ENCODE measurements at places on chromosomes 1 and 21.
A peak's percentile ranks its signal among the peaks of the same experiment; 100 is the strongest.

- no peak for DNase-seq
Measured at GRCh38 chr1:12204140-12204539, 25.7 kb upstream of the VPS13D start.

- DNase-seq: no peak
Measured at GRCh38 chr1:175317779-175318178, 125.2 kb upstream of the KIAA0040 start.

GRCh38 chr1:22673486-22674409 lies 20.7 kb downstream of the C1QB start:
- peak; percentile 44 for DNase-seq

DNA sequence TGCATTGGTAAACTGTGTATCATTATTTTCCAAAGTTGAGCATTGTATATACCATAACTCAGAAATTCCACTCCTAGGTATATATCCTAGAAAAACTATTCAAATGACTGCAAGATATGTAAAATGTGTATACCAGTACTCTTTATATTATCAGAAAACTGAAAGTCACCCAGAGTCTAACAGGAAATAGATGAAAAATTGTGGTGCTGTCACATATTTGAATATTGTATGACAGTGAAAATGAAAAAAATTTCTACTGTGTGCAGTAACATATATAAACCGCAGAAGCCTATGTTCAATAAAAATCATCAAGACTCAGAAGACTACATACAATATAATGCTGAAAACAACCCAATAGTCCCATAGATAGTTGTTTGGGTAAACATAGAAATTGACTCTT lies 74.4 kb upstream of the LYPLAL1 start:
- DNase-seq: no peak

DNA sequence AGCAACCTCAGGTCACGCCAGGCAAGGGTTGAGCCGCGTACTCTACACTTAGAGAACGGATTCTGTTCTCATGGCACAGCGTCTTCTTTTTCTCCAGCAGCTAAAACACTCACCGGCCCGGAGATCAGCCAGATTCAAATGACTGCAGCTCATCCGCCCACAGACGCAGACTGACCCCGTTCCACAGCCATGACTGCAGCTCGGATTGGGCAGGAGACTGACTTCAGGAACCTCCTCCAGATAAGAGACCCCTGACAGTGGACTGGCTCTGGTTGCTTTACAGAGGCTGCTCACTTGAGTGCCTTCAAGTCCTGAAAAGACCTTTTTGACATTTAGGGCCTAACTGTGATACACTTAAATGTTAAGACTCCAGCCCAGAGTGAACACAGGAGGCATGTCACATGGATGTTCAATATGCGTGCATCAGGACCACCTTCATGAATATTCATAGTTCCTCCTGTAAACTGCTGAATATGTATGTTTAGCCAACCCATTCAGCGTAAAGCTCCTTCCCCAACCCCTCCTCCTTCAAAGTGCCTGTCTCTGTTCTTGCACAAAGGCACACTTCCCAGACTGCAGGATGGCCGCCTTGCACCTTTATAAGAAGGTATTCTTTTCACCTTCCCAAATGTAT lies 42.6 kb downstream of the BACE2 start:
- no peak for DNase-seq

- DNase-seq: no peak
Measured at GRCh38 chr1:7641587-7642417, 129.3 kb upstream of the VAMP3 start.

- no peak for DNase-seq
Measured at GRCh38 chr1:173530795-173531693, 53.9 kb downstream of the PRDX6 start.

DNA sequence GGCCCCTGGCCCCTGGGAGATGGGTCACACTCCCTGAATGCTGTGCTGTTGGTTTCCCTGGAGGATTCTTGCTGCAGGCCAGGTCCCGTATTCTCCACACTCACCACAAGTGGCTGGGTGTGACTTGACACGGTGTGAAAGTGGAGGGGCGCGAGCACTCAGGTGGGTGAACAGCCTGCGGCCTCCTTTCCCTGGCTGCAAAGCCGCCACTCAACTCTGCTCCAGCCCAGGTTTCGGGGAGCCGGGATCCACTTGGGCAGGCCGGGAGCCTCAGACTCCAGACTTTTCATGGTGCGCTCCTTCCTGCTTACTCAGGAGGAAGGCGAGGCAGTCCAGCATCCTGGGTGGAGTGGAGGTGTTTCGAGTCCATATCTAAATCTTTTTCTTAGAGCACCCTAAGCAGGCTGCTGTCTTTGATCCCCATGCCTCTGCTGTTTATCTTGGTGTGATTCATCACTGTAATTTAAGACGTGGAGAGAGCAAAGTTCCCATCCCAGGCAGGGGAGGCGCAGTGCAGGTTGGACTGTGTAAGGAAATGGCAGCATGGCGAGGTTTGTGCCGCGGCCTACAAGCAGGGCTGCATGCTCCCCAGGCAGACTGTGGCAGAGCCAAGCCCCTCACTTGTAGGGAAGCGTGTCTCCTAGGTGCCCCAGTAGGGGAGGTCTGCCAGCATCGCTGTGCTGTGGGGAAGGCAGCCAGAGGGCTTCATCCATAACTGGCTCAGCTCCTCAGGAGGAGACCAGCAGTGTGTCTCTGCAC lies 29.6 kb downstream of the VANGL1 start:
- no peak for DNase-seq

- no peak for DNase-seq
Measured at GRCh38 chr1:34696230-34696629, 58.6 kb upstream of the GJB5 start.

GRCh38 chr21:33904041-33904440 lies 11.6 kb downstream of the ATP5PO start:
- no peak for DNase-seq

- no peak for DNase-seq
Measured at GRCh38 chr21:31914472-31914871, 41.7 kb downstream of the HUNK start.

GRCh38 chr1:229217716-229218115 lies 53.2 kb upstream of the RAB4A start:
- DNase-seq: no peak

GRCh38 chr1:229665912-229666558 lies 40.0 kb downstream of the URB2 start:
- DNase-seq: no peak

- no peak for DNase-seq
Measured at GRCh38 chr1:50326026-50326425, 97.2 kb downstream of the DMRTA2 start.

DNA sequence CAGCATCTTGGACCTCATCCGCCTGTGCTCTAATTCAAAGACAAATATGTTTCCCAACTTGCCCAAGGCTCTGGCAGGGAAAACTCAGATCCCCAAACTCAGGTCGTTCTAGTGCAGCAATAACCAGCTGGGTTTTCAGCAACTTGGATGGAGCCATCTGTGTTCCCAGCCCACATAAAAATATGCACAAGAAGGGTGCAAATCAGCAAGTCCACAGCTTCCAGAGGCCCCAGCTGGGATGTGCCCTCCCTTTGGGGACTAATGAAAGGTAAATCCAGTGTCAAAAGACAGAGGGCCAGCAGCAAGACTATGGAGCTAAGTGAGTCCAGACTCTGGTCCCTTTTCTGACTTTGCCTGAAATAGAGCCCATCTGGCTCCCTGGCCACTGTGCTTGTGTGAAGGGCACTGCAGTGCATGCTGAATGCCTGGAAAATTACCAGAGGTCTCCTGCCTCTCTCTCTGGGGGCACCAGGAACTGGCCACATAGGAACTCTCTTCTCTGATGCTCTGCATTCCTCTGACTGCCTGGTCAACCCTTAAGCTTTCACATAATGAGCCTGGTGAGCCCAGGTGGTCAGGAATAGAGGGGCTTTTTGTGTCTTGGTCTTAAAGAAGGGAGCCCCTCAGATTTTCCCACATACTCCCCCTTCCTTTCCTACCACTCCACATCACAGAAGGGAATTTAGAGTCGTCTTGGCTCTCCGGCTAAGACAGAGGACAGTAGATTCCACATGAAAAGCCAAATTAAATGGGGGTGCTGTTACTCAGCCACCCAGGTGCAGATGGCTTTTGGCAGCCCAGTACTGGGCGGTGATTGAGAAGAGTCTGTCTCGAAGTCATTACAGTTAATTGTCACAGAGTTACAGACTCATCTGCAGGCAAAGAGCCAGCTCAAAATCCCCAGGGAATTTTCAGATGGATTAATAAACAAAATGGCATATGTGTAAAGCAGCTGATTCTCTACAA lies 88.1 kb upstream of the C1orf21 start:
- DNase-seq: peak; percentile 7

DNA sequence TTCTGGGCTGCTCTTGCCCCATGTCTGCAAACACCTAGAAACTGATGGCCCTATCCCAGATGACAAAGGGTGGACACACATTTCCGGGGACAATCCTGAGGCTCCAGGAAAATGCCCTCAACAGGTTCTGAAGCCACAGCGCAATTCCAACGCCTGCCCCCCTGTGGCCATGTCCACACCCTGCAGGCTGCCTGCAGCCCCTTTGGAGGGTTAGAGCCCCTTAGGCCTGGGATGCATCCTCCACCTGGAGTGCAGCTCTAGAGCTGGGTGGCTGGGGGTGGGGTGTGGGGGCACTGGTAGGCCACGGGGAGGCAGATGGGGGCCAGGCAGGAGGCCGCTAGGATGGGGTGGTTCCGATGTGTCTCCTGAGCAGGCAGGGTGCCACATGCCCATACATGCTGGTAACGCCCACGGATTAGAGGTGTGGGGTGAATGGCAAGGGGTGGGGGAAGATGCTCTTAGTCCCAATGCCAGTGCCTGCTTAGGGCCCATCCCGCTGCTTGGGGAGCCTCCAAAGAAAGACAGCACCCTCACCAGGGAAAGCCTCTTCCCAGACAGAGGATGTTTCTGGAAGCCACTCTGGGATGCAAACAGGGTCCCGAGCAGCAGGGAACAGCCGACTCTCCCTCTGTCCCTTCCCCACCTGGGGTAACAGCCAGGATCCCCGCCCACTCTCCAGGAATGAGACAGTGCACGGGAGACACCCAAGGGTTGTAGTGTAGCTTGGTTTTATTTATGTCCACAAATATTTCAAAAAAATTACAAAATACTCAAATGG lies 34.0 kb downstream of the SLC45A1 start:
- no peak for DNase-seq

- DNase-seq: no peak
Measured at GRCh38 chr1:180137776-180138175, 16.9 kb upstream of the QSOX1 start.

DNA sequence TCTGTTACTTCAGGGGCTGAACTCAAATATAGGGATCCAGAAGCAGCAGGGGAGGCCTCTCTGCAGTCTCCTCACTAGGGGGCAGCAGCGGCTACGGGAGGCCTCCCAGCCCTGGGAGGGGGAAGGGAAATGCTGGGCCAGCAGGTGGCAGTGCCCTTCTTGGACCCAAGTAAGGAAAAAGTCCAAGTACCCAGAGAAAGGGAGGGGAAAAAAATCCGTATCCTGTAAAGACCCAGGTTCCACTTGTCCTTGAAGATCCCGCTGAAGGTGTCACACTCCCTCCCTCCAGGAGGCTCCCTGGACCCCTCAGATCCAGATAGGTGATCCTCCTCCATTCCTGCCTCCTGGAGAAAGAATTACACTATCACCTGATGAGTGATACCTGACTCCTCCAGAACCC lies 14.1 kb upstream of the NUAK2 start:
- peak; percentile 23 for DNase-seq

DNA sequence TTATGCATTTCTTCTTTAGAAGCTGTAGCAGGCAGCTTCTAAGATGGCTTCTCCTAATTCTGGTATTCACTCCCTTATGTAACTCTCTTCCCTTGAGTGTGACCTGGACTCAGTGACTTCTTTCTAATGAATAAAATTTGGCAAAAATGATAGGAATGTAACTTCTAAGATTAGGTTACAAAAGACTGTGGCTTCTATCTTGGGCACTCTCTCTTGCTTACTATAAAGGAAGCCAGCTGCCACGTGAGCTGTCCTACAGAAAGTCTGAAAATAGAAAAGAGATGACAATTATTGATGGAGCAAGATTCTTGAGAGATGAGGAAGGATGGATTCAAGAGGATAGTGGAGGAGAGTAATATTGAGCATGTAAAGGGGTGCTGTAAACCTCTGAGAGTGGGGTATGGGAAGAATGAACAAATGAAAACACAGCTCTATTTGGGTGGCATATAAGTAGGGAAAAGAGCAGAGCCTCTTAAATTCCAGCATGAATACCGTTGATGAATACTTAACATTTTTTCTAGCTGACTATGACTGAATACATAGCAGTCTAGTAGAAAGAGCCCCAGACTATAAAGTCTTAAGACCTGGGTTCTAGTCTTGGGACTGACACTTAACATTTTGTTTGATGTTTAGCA lies 5.5 kb downstream of the TSEN15 start:
- no peak for DNase-seq

- no peak for DNase-seq
Measured at GRCh38 chr1:119606394-119606793, 41.7 kb downstream of the ZNF697 start.

- DNase-seq: no peak
Measured at GRCh38 chr1:63082766-63083165, 239.6 kb upstream of the FOXD3 start.

DNA sequence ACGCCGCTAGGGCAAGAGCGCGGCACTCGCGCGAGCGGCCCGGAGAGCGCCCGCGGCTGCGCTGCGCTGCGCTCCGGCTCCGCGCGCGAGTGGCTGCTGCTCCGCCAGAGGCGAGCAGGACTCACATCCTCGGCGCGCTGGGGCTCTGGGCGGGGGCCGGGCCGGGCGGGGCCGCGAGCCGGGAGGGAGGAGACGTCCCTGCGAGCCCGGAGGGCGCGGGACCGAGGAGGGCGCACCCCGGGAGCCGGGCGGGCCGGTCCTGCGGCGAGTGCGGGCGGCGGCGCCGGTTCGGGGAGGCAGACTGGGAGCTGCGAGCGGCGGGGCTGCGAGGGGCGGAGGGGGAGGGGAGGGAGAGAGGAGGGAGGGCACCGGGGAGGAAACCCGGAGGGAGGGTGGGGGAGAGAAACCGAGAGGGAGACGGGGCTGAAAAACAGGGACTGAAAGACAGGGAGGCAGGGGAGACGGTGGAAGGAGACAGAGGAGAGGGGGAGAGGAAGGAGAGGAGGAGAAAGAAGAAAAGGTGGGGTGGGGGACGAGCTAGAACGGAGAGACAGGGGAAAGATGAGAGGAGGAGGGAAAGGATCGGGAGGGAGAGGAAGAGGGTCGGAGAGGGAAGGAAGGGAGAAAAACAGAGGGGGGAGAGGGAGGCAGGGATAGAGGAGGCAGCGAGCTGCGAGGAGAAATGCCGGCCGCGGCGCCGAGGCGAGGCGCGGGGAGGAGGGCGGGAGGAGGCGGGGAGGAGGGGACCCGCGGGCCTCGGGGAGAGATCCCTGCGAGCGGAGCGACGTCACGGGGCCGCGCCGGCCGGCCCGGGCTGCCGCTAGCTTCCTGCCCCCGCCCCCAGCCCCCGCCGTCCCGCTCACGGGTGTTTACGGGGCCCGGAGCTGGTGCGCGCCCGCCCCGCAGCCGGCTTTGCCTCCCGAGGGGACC lies at the start of gene CAMK2N1:
Gene CAMK2N1 (minus strand): TSS at position 684 of the 930 bp plus-strand sequence. CDS start 831 bp downstream, outside the sequence.
- DNase-seq: peak; percentile 4

DNA sequence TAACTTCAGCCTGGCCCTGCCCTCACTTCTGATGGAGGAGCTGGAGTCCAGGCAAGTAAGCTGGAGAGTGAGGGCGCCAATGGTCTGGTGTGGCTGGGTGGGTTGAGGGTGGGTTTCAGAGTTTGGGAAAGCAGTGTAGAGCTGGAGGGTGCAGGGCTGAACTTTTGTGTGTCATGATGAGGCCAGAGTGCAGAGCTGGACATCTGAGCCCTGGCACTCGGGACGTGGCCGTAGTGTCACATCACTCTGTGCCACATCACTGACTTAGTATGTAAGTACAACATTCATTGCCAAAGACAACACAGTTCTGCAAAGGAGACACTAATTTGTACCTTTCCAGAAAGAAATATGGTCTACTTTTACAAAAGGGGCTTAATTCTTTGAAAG lies 15.8 kb downstream of the SPATA46 start:
- DNase-seq: no peak
